ENCODE measurements at places on chromosomes 5 and 9.

DNA sequence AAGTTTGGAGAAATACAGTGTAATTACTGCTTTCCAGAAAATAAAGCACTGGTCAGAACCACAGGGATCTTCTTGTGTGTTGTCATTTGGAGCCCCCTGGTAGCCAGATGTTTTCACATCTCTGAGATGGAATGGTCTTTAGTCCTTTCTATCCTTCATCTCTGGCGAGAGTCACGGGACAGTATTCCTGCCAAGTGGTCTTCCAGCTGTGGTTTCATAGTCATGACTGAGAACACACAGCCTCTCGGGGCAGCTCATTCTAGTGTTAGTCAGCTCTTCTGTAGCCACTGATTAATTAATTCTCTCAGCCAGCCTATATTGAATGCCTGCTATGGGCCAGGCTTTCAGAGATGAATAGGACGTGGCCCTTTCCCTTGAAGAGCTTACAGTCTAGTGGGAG lies 34.1 kb downstream of the HMGXB3 start:
- DNase-seq, result no peak

DNA sequence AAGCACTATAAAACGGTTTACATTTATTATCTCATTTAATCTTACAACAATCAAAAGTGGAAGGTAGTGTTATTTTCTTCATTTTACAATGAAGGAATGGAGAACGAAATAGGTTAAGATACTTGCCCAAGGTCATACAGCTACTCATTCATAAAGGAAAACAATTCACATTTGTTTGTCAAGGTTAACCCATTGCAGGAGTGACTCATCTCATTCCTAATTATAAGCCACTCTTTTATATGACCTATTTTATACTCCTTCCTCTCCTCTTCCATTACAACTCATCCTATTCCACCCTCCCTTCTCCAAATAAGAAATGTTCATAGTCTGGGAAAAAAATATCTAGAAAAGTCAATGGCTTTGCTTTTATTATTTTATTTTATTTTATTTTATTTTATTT lies 29.6 kb downstream of the CRHBP start:
- no peak for DNase-seq

DNA sequence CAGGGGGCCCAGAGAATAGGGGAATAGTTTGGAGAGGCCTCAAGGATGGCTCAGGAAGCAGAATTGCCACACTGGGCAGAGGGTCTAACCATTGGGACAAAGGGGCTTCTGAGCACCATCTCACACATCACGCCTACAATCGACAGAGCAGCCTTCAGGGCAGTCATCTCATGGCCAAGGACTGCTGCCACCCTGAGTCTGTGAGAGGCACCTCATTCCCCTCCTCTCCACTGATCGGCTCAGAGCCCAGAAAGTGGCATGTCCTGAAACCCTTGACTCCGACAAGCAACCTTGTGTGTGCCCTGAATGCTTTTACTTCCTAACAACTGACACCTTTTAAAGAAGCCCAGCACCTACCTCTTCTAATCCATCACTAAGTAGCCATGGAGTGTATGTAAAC lies 128.9 kb upstream of the PTPN3 start:
- no peak for DNase-seq

DNA sequence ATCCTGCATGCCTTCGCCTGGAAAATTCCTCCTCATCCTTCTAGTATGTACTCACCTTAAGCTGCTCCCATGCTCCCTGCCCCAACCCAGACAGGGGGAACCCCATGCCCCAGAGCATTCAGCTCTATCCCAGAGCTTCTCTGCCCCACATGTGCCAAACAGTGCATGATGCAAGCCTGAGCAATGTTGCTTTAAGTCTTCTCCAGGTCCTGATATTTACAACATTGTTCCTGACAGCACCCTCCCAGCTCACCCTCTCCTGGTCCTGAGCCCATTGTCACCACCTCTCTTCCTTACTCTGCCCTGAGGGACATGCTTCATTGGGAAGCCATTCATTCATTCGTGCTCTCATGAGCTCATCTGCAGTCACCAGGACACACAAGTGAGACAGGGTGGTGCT lies 23.4 kb upstream of the BARX1 start:
- DNase-seq, result no peak

- DNase-seq, result no peak
Observed at GRCh38 chr9:5430912-5431311, 6.8 kb downstream of the PLGRKT start.

DNA sequence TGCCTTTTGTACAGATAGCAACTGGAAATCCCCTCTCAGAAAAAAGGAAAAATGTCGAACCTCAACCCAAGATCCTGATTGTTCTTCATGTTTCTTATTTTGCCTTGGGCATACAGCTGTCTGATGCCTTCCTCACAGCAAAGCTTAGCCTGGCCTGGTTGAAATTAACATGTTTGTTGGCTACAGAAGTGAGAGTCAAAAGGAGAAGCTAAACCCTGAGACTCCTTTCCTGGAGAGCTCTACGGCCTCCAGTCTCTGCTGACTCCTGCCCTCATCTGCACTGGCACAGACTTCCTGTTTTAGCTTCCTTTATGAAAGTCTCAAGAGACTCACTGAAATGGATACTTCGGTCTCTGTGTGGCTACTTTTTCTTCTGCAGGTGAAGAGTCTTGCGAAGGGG lies 186.7 kb downstream of the PARP8 start:
- DNase-seq, result no peak

- no peak for DNase-seq
Observed at GRCh38 chr5:178984145-178985072, 10.7 kb downstream of the GRM6 start.

DNA sequence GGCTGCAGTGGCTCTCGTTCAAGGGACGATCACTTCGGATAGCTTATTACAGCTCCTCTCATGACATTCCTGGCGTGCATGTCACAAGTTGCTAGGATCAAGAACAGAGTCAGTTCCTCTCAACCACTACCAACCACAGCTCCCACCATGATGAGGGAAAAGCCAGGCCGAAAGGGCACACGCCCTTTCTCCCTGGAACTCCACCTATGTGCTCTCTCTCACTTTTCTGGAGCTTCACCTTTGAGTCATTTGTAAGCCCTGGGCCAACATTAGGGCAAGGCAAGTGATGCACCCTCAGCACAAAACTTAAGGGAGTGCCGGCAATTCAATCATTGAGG lies 1.6 kb downstream of the SPACA9 start:
- DNase-seq, result no peak
